ENCODE measurements at places on chromosomes 5 and 9.

DNA sequence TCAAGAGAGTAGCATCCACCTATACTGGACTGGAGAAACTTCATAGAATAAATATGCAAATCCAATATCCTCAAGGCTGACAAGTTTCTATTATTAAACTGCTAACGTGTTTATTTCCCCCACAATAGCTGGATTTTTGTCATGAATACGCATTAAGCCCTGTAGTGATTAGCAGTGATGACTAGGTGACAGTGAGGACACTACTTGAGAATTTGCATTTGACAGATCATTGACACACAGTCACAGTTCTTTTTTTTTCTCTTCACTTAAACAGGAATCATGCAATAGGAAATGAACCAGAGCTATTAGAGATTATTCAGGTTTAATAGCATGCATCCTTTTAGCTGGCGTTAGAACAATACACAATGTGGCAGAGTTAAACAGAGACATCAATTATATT is 35.3 kb downstream of the MPDZ start:
- DNase-seq, result no peak

DNA sequence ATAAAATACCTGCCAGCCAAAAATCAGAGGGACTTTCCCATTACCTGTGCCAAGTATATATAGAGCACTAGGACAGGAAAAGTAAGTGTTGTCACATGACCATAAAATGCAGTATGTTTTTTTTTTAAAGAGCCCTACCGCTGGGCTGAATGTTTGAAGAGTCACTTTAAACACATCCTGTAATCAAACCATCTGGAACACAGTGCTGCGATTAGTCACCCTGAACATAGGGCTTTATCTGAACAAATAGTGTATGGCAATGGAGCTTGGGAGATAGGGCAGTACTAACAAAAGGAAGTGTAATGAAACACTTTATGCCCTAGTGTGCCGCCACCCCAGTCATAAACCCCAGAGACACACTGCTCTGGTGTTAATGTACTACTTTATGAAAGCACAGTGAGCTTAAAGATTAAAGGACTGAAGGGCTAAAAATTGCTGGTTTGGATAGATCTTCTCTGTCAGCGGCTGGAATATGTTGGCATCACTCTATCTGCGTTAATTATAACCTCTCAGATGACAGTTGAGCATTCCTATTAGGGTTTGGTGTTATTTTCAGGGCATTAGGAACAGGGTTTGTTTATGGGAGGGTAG is 90.4 kb downstream of the ZNF608 start:
- no peak for DNase-seq

DNA sequence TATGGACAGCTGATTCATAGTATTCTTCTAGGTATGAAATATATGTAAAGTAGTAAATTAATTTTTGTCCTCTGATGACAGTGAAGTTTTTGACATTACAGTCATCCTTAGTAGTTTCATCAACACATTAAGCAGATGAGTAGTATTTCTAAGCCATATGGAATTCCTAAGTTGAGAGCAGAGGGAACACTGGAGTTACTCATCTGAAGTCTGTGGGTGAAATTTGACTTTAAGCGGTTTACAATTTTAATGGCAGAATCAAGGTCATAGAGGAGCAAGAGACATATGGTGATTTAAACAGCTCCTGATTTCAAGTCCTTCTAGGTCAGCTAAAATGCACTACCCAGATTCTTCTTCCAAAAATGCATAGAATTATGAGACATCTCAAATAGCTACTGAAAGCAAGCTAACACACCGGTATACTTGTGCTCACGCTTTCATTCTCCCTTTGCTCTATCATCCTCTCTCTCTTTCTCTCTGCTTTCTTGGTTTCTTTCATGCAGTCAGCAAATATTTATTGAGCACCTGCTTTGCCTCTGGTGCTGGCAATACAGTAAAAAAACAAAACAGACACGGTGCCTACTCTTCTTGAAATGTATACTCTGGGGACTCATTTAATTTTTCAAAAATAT is 235.9 kb downstream of the FER start:
- no peak for DNase-seq

DNA sequence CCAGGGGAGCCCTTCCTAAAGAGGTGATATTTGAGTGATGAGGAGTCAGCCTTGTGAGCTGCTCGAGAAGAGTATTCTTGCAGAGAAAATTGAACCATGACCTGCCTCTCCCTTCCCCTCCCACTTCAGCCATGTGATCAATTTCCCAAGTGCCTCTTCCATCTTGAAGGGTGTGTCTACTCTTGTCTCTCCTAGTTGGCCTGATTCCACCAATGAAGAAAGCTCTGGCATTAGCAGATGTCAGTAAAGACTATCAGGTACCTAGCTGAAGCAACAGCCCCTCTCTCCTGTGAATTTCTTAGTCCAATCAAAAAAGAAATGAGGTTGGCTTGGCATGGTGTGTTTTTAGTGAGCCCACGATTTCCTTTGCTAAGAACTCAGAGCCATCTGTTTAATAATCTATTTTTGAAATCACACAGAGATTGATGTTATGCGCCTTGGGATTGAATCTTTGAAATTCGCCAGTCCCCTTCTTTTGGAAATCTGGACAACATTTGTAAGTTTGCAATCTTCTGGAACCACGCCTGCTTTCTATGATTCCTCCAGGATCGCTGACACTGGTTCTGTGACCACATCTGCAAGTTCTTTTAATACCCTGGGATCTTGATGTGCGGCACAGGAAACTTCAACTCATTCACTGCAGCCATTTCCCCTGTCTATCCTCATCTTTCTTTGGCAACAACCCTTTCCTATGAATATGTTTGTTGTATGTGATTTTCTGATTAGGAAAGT is 404.6 kb downstream of the DMRT2 start:
- DNase-seq, result no peak

GRCh38 chr9:111481885-111482636 is 2.1 kb downstream of the ECPAS start:
- peak; percentile 22 for DNase-seq

DNA sequence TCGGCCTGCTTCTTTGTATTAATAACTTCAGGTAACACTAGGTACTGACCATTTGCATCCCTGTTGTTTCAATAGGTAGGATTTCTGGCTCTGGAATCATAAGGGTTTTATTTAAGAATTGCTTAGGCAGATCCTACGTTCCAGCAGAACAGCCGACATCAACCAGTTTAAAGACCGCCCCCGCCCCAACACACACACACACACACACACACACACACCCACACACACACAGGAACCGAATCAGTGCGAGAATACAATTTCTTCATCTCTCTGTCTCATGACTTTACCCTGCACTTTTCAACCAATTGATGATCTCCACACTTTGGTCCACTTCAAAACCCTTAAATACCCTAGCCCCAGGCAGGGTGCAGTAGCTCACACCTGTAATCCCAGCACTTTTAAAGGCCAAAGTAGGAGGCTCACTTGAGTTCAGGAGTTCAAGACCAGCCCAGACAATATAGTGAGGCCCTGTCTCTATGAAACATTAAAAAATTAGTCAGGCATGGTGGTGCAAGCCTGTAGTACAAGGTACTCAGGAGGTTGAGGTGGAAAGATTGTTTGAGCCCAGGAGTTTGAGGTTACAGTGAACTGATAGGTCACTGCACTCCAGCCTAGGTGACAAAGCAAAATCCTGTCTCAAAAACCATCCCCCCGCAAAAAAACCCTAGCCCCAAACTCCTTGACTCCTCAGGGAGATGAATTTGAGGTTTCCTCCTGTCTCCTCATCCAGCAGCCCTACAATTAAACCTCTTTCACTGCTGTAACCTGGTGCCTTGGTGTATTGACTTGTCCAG is 2.7 kb upstream of the MTMR12 start:
- DNase-seq, result no peak

DNA sequence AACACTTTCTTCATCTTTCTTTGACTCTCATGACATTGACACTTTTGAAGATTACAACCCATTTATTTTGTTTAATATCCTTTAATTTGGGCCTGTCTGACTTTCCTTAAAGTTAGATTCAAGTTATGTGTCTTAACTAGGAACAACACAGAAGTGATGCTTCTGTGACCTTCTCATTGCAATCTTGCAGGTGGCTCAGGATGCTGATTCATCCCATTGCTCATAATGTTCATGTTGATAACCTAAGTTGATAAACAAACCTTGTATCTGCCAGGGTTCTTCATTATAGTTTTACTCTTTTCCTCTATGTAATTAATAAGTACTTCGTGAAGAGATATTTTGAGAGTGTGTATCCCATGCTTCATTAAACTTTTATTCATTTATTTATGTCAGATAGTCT is 107.2 kb upstream of the SHB start:
- DNase-seq, result no peak
